ENCODE measurements at places on chromosomes 3 and 15.

- DNase-seq, result no peak
Measured at GRCh38 chr15:70059476-70060213, 38.1 kb downstream of the TLE3 start.

DNA sequence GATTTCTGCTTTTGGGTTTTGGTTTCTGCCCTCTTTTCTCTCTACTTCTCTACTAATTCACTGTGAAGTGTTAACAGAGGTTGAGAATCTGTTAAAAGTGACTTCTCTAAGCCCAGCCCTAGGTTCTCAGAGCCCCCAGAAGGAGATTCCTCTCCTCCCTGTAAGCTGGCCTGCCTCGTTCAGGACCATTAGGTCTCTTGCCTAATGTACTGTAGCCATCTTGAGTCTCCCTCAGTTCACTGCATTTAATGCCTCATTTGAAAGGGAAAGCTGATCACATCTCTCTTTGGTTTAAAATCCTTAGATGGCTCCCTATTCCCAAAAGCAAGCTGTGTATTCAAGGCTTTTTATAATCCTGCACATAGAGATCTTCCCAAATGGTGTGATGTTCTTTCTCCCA is 16.3 kb downstream of the RTP1 start:
- DNase-seq, result no peak

DNA sequence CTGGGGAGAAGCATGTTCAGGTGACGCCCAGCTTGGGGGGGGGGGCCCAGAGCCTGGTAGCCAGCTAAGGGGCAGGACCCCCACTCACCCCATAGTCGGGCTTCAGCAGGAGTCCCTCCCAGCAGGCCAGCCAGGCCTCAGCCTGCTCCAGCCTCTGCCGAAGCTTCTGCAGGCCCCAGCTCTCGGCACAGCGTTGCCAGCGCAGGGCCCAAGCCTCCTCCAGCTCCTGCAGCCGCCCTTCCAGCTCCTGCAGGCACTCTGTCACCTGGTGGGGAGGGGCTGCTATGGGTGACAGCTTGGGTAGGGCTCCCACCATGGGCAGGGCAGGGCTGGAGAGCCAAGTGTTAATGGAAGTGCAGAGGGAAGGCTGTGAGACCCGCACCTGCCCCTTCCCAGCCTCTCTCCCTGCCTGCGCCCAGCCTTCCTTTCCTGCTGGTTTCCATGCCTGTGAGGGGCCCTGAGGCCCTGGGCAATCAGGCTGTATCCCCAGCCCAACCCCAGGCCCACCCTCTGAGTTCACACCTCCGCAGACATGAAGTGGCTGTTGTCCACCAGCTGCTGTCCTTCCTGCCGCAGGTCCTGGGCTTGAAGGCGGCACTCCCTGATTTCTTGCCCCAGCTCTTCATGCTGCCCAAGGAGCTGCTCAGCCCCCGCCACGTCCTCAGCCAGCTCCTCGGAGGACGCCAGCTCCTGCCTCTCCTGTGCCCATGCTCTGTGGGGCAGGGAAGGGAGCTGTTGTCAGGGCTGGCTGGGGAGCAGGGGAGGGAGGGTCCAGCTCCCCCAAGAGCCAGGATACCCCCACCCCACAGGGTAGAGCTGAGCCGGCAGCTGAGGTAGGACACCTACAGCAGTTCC is 14.3 kb downstream of the PLA2G4B start:
- no peak for DNase-seq

DNA sequence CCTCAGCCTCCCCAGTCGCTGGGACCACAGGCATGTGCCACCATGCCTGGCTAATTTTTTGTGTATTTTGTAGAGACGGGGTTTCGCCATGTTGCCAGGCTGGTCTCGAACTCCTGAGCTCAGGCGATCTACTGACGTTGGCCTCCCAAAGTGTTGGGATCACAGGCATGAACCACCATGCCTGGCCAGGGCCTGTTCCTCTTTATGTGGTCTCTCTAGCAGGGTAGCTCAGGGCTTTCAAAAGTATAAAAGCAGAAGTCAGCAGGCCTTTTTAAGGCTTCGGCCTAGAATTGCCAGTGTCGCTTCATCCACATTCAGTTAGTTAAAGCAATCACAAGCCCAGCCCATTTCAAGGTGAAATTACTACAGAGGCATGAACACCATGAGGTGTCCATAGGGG is 7.6 kb downstream of the VHL start:
- no peak for DNase-seq

- no peak for DNase-seq
Measured at GRCh38 chr15:94027581-94027980, 203.8 kb upstream of the MCTP2 start.

DNA sequence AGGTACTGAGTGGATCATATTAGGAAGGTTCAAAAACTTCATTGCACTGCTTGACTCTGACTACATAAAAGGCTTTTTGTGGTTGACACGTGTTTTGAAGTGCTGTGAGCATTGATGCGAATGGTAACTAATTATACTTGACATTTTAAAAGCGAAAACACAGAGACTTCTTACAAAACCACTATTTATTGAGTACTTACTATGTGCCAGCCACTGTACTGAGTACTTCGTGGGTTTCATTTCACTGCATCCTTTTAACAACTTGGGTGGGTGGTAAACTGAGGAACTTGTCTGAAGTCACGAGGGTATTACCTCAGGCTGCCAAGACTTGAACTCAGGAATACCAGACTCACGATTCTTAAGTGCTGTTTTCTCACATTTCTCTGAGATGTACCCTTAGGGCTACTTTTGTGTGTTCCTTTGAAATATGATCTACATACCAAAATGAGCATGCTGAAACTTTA is 45.3 kb upstream of the PPP4R2 start:
- no peak for DNase-seq

DNA sequence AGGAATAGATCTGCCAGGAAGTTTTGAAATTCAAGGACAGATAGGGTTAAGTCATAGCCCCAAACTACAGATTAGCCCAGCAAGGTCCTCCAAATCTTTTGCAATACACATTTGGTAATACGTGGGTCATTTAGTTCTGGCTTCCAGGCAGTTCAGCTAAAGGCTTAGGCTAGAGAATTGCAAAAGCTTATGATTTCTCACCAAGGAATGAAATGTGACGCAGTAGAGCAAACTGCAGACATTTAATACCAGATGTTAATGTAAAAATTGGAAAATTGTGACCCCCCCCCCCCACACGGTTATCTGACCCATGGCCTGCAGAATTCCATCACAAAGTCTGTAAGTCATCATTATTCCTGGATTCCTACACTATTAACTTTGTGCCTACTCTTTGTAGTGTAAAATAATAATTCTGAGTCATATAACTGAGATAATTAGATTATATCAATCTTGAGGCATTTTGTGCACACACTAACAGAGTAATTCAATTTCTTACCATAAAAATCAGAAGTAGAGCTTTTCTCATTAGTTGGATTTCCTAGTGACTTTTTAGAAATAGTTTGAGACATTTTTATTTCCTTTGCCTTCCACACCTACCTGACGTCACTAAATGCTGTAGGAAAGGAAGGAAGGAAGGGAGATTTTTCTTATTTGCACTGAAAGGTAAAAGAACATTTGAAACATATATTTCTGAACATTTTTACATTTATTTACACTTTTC is 235.2 kb downstream of the DTWD1 start:
- no peak for DNase-seq

DNA sequence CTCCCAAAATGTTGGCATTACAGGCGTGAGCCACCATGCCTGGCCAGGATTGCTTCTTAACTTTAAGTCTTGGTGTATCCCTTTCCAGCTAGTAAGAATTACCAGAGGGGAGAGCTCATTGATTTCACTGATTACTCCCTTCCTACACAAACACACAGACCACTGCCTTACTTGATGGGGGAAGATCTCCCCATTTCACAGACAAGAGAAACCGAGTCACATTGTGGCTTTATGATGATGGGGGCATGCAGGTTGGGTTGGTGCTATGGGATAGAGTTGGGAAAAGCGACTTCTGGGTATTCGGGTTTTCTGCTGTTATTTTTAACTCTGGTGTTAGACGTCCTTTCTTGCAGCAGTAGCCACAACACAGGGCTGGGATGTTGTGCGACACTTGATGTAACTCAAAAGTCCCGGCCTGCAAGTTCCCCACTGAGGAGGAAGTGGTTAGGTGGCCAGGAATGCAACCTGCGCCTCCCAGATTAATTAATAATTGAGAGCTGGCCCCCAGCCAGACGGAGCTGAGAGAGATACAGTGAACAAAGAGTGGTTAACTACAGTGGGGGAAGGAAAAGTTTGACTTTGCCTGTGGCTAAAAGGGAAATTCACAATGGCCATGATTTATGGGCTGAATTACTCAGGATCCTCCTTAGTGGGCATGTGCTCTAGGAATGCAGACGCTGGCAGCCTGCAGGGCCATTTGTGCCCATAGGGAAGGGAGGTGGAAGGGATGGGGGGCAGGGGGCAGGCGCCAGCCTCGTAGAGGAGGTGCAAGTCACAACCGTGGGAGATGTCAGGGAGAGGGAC is 63.6 kb downstream of the SMAD6 start:
- no peak for DNase-seq

- DNase-seq, result no peak
Measured at GRCh38 chr15:44327578-44327977, 39.1 kb downstream of the GOLM2 start.

DNA sequence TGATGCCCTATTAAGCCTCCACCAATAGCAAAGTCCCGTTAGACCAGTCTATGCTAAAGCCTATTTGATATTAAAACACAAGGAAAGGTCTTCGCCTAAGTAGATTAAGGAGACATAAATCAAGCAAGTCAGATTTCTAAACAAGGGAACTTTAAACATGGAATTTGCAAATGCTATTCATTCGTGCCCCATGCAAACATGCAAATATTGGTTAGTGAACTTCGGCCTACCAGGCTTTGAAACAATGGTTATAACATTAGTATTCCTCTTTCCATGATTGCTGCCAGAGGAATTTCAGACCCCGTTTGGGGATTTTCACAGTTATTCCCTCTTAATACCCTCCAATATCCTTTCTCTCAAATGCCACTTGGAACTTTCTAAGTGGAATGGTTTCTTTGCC is 36.9 kb upstream of the ZNF280D start:
- no peak for DNase-seq

GRCh38 chr3:117404730-117405129 is 695.2 kb downstream of the TUSC7 start:
- DNase-seq, result no peak

DNA sequence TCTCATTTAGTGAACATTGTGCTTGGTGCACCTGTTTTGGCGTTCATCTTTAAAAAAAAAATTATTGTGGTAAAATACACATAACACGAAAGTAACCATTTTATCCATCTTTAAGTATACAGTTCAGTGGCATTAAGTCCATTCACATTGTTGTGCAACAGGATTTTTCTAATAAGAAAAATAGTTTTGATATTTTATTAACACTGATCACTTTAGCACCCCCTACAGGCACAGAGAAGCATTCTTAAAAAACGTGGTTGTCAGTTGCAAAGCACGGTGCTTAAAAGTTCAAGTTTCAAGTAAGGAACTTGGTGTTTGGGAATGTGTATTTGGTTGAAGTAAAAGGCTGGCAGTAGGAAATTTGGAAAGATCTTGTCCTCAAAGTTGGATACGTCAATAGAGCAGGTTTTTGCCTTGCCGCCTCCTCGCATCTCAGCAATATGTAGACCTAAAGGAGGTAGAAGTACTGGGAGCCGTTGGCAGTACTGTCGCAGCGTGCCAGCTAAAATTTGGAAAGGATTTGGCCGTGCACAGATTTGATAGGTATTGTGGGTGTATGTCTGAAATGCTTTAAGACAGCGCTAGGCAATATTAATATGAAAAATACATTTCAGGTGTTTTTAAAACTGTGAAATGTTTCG is 110.4 kb downstream of the LRRC28 start:
- no peak for DNase-seq

GRCh38 chr3:38003371-38003816 is 12.8 kb downstream of the VILL start:
- DNase-seq, result peak; percentile 29

GRCh38 chr3:138862924-138863775 is 28.4 kb upstream of the PIK3CB start:
- no peak for DNase-seq

GRCh38 chr3:104673981-104674380 is 692.7 kb upstream of the ALCAM start:
- DNase-seq, result no peak

GRCh38 chr3:123872621-123873020 is 11.5 kb downstream of the MYLK start:
- DNase-seq, result no peak

GRCh38 chr3:161423911-161424522 is 52.7 kb upstream of the SPTSSB start:
- no peak for DNase-seq
